Stimulated activated CD8-positive, alpha-beta memory T cell treated with anti-CD3 and anti-CD28 coated beads, Interleukin-4, amount 100 ng/mL, for 1 hour (primary cell): ENCODE measurements at places on chromosomes 1 and 21.

DNA sequence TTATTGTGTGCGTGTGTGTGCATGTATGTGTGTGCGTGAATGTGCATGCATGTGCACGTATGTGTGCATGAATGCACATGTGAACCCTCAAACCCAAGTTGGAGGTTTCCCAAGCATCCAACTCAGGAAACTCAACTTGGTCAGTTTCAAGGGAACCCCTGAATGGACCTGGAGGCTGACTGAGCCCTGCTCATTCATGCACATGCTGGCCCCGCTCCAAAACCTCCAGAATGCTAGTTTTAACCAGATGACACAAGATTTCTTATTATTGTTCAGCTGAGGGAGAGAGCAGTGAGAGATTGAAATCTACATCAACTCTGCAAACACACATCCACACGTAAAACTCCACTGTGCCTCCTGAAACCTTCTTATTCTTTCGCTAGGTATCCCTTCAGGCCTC, 104.4 kb downstream of the OMA1 start:
- DNase-seq = no peak

DNA sequence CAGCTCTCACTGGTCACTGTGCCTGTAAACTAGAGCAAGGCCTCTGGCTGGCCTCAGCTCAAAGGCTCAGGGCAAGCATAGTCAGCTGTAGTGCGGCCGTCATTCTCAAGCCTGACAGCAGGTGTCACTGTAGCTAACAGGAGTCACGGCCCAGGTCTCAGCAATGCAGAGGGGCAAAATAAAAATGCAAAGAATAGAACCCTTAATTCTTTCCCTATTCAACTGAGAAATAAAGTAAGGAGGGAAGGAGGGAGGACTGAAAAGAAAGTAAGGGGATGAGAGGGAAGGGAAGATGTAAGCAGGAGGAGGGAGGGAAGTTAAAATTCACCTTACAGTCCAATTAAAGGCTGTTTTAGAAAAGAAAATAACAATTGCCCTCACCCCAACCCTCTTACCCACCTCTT, 106.1 kb downstream of the KIAA0319L start:
- peak; percentile 62 for DNase-seq

GRCh38 chr1:5688081-5689077, 303.8 kb downstream of the NPHP4 start:
- DNase-seq = no peak

DNA sequence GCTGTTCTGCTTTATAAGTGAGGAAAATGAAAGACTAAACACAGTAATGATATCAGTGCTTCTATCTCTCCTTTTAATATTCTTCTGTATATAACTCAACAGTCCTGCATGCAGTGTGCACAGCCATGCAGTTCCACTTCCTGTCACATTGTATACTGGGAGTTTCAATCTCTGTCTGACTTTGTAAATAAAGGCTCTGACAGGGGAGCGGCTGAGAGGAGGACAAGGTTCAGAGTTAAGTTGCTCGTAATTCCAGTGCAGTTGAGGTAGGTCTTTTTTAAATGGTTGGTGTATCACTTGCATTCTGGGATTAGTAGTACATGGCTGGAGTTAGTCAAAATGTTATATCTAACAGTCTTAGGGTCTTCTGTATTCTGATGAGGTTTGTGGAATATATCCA, 264.5 kb downstream of the OLFM3 start:
- DNase-seq = no peak

DNA sequence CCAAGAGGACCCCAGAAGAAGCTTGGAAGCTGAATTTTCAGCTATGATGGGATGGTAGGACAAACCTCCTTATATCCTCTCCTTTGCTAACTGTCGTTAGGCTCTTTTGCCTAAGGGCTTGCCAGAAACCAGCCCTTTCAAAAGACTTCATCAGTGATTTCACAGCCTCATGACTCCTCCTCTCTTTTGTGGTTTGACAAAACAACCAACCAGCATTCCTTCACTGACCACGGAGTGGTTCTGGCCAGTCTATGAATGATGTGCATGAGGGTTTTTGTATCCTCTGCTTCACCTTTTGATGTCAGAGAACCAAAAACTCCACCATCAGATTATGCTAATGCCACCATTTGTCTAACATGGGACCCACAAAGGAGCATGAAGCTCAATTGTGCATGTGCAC, 116.9 kb upstream of the COA6 start:
- no peak for DNase-seq

- no peak for DNase-seq
These were observed 494.5 kb upstream of the PBX1 start for GRCh38 chr1:164064501-164064900.

GRCh38 chr1:219027146-219027673, 146.5 kb upstream of the LYPLAL1 start:
- DNase-seq = no peak

GRCh38 chr1:24300971-24301784, 18.0 kb upstream of the GRHL3 start:
- no peak for DNase-seq

DNA sequence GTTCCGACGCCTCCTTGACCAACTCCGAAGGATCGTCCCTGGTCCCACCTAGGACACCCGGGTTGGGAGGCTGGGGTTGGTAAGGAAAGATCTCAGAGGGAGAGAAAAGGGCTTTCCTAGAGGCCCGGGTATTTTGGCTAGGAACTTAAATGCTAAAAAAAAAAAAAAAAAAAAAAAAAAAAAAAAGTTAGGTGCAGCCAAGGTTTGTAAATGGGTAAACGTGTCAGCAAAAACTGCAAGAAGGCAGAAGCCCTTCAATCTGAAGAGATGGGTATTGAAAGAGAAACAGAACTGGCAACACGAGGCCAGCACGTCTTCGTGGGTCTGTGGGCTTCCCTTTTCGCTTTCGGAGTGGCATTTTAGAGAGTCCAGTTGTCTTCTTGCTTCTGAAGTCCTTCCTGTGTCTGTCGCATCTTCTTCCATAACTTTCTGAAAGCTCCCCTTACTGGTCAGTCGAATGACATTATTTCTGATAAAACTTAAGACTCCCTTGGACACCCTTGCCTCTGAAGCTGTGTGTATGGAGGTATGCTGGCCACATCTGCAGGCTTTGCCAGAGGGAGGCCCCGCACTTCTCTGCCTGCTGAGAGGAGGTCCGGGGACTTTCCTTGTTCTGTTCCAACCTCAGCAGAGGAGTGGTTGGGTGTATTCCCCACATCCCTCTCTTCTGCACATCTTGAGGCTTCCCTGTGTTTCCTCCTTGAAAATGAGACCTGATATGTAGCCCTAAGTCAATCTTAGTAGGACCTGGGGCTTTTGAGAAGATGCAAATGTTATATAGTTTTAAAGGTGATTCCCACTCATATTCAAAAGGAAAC, 745 bp downstream of the RCSD1 start:
- DNase-seq = no peak

DNA sequence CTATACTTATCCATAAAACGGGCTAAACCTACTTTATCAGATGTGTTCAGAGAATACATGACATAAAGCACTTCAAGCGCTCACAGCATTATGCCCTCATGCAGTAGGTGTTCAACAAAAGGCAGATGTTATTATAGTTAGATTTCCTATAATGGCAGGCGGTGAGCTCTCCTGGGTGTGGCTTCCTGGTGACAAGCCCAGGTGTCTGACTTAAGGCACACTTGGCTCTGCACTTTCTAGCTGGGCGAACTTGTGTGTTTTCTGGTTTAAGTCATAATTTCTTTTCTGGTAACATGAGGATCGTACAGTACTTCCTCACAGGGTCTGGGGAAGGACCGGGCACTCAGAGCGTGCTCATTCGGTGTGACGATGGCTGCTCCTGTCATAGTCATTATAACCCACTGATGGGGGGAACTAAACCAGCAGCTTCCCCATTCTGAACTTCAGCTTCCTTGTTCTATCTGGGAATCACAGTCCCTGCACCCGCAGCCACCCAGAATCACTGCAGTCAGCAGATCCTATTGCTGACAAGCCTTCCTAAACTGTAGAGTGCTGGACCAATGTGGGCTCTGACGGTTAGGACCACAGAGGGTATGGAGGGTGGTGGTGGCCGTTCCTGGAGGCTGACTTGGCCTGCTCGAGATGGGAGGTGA, 52.8 kb downstream of the IGSF21 start:
- DNase-seq = no peak

GRCh38 chr1:182664296-182664695, 20.1 kb downstream of the RGS8 start:
- DNase-seq = no peak

GRCh38 chr1:3677484-3677883, 25.2 kb downstream of the TP73 start:
- DNase-seq = no peak

GRCh38 chr1:215002471-215002870, 80.1 kb upstream of the KCNK2 start:
- DNase-seq = no peak

GRCh38 chr1:53735261-53735660, 3.7 kb downstream of the GLIS1 start:
- DNase-seq = no peak

- DNase-seq = no peak
These were observed 135.4 kb upstream of the SOD1 start for GRCh38 chr21:31524140-31524539.

DNA sequence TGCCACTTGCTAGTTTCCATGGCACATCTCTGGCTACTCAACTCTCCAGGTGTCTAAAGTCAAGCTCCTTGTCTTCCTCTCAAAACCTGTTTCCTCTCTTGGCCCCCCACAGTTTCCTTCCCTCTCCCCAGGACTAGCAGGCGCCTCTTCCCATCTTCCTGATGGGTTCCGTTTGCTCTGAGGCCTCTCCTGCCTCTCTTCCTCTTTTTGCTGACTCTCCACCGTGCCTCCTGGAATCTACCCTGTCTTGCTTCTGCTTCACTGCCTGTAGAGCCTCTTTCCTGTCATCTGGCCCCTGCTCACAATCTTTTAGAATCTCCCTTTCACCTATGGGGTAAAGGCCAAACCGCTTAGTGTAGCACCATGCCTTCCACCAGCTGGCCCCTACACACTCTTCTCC, 21.8 kb upstream of the LHX4 start:
- DNase-seq = no peak

DNA sequence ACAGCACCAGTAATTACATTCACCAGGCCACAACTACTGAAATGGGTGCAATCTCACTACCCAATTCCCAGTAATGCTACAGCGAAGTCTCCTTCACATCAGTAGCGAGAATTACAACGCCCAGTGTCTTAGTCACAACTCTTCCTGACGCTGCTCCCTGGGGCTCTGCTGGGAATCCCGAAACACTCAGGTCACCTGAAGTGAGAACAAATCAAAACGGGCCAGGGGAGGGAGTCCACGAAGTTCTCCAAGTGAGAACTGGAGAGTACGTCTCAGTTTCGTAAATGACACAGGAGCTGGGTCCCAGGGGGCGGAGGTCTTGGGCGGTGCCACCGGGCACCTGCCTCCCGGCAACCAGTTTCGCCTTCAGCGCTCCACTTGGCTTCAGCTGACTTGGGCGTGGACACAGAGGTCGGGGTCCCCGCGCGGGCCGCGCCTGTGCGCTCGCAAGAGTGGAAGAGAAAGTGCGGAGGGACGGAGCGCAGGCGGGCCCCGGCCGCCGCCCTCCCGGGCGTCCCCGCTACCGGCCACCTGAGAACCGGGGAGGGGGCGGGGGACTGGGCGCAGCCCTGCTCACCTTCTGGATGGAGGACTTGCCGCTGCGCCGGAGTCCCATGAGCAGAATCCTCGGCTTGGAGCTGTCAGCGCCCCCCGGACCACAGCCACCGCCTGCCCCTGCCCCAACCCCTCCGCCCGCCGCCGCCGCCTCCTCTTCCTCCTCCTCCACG, 575 bp downstream of the RRAGC start:
- no peak for DNase-seq

GRCh38 chr1:17177651-17178050, 27.3 kb upstream of the PADI1 start:
- DNase-seq = no peak

GRCh38 chr1:54652168-54652567, 10.6 kb downstream of the MROH7 start:
- DNase-seq = no peak

GRCh38 chr1:22575532-22576149, 12.4 kb downstream of the EPHA8 start:
- no peak for DNase-seq

GRCh38 chr1:67711158-67711854, 26.3 kb downstream of the GADD45A start:
- no peak for DNase-seq

GRCh38 chr1:207579436-207579799, 65.5 kb upstream of the CR1L start:
- DNase-seq = no peak

DNA sequence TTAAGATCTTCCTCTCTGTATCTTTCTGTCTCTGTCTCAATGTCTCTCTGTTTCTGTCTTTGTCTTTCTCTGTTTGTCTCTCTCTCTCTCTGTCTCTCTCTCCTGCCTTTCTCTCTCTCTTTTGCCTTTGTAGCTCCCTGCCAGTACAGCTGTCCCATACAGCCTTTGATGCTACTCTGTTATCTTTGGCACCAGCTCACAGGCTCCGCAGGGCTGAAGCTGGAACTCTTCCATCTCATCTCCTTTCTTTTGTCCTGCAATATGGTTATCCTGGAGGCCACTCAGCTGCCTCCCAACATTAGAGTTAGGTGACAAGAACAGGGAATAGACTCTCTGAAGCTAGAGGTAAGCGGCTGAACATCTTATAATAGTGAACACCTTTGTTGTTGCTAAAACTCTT, 354.3 kb upstream of the NEGR1 start:
- no peak for DNase-seq

DNA sequence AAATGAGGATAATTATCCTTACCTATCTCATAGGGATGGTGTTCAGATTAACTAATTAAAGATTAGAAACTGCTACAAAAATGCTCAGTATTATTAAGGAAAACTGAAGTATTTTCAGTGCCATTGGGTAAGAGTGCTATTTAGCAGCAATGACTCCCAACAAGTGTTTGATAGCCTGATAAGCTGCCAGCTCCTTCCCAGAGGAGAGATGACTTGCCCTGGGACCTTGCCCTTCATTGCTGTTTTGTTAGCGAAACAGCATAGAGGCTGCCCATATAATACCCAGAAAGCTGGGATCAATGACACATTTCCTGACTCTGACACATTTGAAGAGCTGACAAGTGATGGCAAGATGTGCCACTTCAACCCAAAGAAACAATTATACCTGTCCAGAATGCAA, 592.2 kb downstream of the ADGRL2 start:
- DNase-seq = no peak

DNA sequence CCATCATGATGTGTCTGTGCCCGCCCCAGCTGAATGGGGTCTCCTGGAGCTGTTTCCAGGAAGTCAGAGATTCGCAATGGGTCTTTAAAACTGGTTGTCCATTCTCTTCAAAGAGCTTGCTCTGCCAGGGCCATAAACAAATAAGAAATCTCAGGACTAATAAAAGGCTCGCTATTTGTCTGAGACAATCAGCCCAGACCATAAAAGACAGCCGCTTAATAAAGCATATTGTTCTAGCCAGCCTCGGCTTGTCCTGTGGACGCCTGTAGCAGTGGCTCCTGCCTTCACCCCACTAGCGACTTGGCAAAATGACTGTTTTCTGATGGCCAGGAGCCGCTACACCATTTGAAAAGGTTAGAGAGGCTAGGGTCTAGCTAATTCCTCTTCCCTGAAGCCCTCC, 20.6 kb upstream of the SELENON start:
- DNase-seq = no peak

GRCh38 chr21:26001356-26001755, 169.2 kb downstream of the APP start:
- DNase-seq = no peak
